ENCODE measurements at places on chromosomes 7 and 10.
A peak's percentile ranks its signal among the peaks of the same experiment; 100 is the strongest.

GRCh38 chr7:29811586-29811985 is 5.3 kb downstream of the WIPF3 start:
- DNase-seq = peak; percentile 4

DNA sequence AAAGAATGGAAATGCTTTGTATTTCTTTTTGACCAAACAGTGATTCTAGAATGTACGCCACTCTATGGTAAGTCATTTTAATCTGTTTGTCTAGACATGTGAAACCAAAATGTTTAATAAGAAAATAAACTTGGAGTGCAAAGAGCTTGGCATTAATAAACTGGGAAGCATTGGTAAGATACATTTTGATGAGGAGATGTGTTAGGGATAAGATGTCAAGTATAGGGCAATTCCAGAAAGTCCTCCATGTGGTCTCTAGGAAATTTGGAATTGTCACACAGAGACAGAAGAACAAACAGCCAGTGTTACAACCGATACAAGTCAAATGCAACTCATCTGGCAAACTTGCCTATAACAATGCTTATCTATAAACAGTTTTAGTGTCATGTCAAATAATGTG is 410.7 kb upstream of the SEMA3A start:
- DNase-seq = no peak

- no peak for DNase-seq
These were observed 61.3 kb downstream of the DNAH11 start for GRCh38 chr7:21603972-21604749.

DNA sequence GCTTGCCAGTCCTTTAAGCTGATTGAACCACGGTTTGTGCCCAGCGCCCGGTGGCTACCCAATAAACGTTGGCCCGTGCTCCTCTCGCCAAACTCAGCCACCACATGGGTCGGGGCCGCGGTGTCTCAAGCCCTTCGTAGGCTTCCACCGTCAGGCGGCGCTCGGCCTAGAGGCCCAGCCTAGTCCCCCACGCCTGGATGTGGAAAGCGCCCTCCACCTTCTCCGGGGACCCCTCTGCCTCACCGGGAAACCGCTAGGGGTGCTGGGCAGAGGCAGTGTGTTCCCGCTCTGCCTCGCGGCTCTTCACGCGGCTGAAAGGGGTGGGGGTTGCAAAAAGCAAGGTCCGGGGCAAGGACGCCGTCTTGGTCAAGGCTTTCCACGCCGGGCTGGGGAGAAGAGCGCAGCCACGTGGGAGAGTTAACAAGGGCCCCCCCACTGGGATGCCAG is 29.8 kb downstream of the LEP start:
- DNase-seq = no peak

- no peak for DNase-seq
These were observed 1.2 kb upstream of the SGCE start for GRCh38 chr7:94656925-94657731.

DNA sequence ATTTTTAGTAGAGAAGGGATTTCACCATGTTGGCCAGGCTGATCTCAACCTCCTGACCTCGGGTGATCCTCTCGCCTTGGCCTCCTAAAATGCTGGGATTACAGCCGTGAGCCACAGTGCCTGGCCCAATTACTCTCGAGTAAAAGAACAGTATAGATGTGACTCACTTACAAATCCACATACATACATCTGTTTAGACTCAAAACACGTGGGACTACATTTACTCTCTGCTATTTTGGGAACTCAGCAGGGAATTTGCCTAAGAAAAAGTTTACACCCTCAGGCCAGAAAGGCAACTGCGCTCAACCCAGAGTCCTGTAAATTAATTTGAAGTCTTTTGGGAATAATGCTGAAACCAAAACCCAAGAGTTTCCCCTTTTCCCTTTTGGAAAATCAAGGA is 289.7 kb downstream of the KLF6 start:
- DNase-seq = no peak

DNA sequence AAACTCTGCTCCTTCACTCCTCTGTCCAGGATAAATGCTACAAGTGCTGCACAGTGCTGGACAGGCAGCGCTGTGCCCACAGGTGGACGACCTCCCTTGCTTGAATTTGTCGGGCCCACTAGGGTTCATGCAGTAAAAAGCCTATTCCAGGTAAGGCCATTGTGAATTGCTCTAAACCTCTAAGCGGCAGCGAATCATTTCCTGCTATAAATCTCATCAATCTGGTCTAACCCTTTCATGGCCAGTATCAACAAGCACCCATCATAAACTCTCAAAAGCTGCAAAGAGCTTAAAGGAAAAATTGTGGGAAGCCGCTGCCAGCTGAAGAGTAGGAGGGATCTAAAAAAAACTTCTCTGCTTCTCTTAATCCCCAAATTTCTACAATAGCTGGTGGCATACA is 134.2 kb downstream of the SLC25A13 start:
- no peak for DNase-seq

DNA sequence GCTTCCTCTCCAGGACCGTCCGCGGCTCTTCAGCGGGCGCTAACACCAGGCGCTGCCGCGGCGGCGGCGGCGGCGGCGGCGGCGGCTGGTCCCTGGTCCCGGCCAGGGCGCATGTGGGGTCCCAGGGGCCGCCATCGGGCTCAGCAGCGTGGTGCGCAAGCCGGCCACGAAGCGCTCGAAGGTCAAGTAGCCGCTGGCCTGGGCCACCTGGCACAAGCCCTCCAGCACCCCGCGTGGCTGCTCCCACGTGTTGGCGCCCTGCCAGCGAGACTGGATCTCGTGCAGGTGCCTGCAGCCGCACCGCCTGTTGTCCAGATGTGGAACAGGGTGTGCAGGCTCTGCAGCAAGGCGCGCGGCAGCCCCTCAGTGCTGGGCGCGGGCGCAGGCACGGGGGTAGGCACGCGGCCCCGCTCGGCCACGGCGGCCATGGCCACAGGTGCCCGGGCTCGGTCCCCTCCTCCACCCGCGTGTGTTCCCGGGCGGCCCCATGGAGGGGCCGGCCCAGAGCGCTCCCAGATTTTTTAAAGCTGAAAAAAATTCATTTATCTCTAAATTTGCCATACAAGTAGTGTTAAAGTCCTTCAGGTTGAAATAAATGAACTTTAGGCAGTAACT is 884.2 kb upstream of the ZNF722 start:
- DNase-seq = no peak

GRCh38 chr7:157471259-157472125 is 134.7 kb downstream of the DNAJB6 start:
- no peak for DNase-seq

GRCh38 chr7:101598422-101598985 is 30.6 kb downstream of the MYL10 start:
- no peak for DNase-seq

DNA sequence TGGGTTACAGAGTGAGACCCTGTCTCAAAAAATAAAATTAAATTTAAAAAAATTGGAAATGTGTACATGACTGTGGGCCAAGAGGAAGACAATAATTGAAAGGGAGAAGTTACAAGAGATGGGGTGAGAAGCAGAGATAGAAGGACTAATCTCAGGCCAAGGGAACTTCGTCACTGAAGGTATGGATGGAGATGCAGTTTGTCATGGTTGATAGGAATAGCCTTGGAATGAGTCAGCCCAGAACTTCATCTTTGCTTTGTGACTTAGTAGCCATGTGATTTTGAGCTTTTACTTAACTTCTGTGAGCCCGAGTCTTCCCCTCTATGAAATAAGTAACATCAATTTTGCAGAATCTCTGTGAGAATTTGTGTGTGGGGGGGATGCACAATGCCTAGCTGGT is 6.5 kb upstream of the PODXL start:
- no peak for DNase-seq

Measured in HFF-Myc (cell line).